ENCODE measurements at places on chromosomes 7 and 10. TPM values are rescaled to one million over a fixed set of nuclear protein-coding genes. Genes with fewer than 3 reads are reported as not detected.

The HEPACAM2 gene
- total RNA-seq: not detected

The ZPBP gene
- not detected for total RNA-seq

The TBX20 gene
- not detected for total RNA-seq

The GRID1 gene
- total RNA-seq: not detected

The GIMAP5 gene
- total RNA-seq: not detected

All from airway epithelial cell (primary cell).